ENCODE measurements at places on chromosomes 5 and 9.

DNA sequence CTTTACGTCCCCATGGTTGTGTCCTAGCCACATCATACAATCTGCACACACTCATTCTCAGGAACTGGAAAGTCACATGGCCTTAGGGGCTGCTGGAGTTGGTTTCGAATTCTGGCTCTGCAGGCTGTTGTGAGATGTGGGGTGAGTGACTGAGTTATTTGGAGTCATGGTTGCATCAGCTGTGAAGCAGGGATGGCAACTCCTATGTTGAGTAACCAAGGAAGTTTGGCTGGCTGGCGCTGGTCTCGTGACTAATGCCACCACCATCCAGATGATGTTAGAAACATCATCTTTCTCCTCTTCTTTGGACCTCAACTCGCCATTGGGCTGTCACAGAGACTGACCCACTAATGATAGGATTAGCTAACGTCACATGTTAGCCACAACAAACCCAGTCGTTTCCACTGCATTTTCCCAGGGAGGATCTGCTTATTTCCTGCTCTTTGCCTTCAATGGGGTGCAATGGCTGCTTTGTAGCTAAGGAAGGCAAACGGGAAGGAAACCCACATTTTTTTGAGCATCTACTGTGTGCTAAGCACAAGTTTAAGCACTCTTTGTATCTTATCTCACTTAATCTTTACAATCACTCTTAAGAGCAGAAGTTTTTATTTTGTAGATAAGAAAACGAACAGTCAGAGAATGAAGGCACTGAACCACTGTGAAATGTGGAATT lies 78.1 kb upstream of the UBTD2 start:
- DNase-seq = peak; percentile 54

- no peak for DNase-seq
Observed at GRCh38 chr5:10936081-10936855, 175.2 kb upstream of the DAP start.

- DNase-seq = no peak
Observed at GRCh38 chr9:131410044-131410491, 16.2 kb downstream of the PRRC2B start.

GRCh38 chr5:124061663-124062062 lies 549.7 kb downstream of the CSNK1G3 start:
- peak; percentile 24 for DNase-seq

DNA sequence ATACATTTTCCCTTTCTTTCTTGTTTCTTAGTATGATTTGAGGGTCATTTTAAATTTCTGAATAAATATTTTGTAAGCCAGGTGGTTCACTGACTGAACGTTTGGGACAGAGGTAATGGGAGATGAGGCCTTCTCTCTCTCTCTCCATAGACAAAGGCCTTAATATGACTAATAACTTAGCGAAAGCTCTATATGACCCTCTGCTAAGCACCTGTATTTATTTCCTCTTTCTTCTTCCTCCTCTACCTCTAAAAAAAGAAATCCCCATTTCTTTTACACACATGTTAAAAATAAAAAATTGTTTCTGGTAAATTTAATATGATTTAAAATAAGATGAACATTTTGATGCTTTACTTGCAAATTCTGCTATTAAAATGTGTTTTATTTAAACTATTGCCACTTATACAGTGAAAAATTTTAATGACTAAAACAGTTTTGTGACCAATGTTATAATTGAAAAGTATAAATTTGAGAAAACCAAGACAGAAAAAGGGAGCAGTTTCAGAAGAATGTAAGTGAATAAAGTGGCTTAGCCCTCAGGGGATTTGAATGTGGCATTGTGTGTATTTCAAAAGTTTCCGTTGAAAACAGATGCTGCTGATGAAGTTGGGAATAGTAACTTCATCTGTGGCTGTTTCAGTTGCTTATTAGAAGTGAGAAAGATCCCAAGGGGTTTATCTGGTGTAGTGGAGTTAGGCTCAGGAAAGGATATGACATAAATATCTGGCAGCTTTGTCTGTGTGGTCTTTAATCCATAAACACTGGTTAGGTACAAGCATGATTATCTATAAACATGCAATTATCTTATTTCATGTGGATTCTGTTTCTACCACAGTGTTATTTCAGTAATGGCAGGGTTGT lies 128.6 kb upstream of the GRHPR start:
- no peak for DNase-seq

DNA sequence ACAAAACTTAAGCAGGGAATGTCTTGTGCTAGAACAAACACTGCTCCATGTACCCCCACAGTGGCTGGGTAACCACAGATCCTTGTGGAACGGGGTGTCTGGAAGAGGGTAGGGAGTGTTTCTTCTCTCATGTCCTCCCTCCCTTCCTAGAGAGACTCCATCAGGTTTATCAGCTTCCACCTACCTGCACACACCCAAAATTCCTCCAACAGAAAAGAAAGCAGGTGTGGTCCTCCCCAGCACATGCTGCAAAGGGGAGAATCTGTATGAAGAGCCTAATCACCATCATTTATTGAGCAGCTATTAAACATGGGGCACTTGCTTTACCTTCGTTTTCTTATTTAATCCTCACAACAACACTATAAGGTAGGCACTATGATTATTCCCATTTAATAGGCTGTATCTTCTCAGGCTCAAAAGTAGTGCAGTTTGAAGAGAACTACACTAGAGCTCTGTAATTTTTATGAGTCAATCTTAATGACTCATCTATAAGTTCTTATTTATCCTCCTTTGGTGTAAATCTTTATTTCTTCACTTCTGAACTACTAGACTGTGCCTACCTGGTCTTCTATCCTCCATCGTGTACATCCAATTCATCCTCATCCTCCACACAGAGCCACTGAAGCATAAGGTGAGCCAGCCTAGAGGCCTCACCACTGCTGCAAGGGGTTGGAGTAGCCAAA lies 31.6 kb downstream of the C9orf40 start:
- DNase-seq = no peak

- no peak for DNase-seq
Observed at GRCh38 chr5:73380710-73381589, 67.6 kb downstream of the FOXD1 start.

DNA sequence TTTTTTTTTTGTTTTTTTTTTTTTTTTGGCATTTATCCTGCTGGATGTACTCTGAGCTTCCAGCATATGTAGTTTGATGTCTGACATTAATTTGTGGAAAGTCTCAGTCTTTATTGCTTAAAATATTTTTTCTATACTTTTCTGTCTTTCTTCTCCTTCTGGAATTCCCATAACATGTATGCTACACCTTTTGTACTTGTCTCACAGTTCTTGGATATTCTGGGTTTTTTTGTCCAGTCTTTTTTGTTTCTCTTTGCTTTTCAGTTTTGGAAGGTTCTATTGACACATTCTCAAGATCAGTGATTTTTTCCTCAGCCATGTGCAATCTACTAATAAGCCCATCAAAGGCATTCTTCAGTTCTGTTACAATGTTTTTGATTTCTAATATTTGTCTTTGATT lies 19.4 kb upstream of the RFK start:
- DNase-seq = no peak

DNA sequence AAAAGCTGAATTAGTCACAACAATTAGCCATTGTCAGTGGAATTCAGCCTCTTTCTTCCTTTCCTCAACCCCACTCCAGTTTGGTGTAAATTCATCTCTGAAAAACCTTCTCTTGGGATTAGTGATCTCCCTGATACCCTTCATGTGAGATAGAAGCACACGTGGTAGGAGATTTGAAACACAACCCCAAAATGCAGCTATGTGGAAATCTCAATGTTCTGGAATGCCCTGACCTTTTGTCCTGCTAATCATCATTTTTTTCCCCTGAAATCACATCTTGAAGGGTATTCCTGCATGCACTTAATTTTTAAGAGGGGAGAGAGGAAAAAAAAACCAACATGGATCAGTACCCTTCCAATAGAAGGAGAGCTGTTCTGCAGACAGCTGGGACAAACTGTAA lies 612.6 kb downstream of the EBF1 start:
- DNase-seq = no peak

DNA sequence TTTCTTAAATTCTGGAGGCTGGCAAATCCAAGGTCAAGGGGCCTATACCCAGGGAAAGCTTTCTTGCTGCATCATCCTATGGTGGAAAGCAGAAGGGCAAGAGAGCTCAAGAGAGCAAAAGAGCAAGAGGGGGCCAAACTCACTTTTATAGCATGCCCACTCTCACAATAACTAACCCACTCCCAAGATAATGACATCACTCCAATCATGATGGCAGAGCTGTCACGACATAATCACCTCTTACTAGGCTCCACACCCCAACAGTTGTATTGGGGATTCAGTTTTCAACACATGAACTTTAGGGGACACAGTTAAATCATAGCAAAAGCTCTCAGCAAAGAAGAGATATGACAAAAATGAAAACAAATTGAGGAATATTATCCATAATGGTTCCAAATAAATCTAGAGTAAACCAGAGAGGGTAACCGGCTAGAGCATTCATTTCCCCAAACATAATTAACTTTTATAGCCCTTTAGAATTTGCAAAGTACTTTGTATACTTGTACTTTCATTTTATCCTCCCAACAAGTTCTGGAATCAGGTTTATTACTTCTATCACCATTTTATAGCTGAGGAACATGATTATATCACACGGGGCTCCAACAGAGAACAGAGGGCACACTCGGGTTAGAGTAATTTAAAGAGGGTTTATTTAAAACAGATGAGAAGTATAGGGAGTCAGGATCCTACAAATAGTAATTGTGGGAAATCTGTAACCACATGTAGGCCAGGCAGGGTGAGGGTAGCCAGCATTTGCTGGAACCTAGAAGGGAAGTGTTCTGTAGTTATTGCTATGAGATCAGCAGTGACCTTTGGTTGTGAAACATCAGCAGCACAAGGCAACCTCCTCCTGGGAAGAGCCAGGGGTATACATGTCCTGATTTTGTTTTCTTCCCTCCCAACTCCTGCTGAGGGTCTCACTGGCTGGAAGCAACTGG lies 7.2 kb upstream of the TARS1 start:
- DNase-seq = no peak
